ENCODE measurements at places on chromosomes 1 and 21. TPM values are rescaled to one million over a fixed set of nuclear protein-coding genes. Genes with fewer than 3 reads are reported as not detected.

FAM151A gene
- total RNA-seq: not detected

RIIAD1 gene
- total RNA-seq: not detected

ACKR1 gene
- total RNA-seq: not detected

ATP6V1G3 gene
- not detected for total RNA-seq

VWA1 gene
- 858 TPM for total RNA-seq

CLEC20A gene
- total RNA-seq: not detected

CACHD1 gene
- 29.9 TPM for total RNA-seq

SPOCD1 gene
- 0.54 TPM for total RNA-seq

LCE2C gene
- total RNA-seq: not detected

CLCA1 gene
- total RNA-seq: 0.08 TPM

ETNK2 gene
- total RNA-seq: 6.7 TPM

CFHR1 gene
- total RNA-seq: 0.23 TPM

RRP1 gene
- 41.8 TPM for total RNA-seq

OR2T11 gene
- not detected for total RNA-seq
